Fibroblast of mammary gland (primary cell): ENCODE measurements at places on chromosomes 3 and 15.

DNA sequence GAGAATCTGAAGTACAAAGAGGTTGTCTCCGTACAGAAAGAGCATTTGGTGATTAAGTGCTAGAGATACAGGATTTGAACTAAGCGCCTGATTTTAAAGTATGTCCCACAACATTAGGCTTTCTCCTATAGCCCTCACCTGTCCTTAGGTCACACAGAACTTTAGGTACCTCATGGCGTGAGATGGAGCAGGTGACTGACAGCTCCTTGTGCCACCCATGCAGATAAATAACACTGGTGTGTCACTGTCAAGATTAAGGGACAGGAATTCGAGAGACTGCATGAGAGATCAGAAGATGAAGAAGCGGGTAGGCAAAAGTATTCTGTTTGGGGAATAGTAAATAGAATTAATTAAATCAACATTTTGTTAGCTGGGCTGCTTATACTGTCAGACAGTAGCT is 1.1 kb downstream of the BLM start:
- no peak for DNase-seq

- DNase-seq, result no peak
These were observed 164.3 kb downstream of the LRRK1 start for GRCh38 chr15:101083336-101084045.

GRCh38 chr15:75313116-75313845 is 22.6 kb upstream of the COMMD4 start:
- no peak for DNase-seq

GRCh38 chr15:45139770-45140169 is 10.0 kb downstream of the DUOX1 start:
- no peak for DNase-seq

- peak; percentile 23 for DNase-seq
These were observed 613.3 kb downstream of the TUSC7 start for GRCh38 chr3:117322866-117323265.

DNA sequence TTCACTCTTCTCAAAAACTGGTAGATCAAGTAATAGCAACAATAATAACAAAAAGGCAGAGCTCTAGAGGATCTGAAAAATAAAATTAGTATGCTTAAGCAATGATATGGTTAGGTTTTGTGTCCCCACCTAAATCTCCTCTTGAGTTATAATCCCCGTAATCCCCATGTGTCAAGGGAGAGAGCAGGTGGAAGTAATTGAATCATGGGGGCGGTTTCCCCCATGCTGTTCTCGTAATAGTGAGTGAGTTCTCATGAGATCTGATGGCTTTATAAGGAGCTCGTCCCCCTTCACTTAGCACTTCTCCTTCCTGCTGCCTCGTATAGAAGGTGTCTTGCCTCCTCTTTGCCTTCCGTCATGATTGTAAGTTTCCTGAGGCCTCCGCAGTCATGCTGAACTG is 60.2 kb upstream of the ABHD2 start:
- no peak for DNase-seq

GRCh38 chr3:148903941-148904340 is 38.8 kb downstream of the CPA3 start:
- no peak for DNase-seq

GRCh38 chr3:156906275-156906674 is 80.1 kb downstream of the LEKR1 start:
- no peak for DNase-seq
